Activated T-cell treated with anti-CD3 and anti-CD28 coated beads for 48 hours (primary cell): ENCODE measurements at places on chromosomes 2 and 18.

DNA sequence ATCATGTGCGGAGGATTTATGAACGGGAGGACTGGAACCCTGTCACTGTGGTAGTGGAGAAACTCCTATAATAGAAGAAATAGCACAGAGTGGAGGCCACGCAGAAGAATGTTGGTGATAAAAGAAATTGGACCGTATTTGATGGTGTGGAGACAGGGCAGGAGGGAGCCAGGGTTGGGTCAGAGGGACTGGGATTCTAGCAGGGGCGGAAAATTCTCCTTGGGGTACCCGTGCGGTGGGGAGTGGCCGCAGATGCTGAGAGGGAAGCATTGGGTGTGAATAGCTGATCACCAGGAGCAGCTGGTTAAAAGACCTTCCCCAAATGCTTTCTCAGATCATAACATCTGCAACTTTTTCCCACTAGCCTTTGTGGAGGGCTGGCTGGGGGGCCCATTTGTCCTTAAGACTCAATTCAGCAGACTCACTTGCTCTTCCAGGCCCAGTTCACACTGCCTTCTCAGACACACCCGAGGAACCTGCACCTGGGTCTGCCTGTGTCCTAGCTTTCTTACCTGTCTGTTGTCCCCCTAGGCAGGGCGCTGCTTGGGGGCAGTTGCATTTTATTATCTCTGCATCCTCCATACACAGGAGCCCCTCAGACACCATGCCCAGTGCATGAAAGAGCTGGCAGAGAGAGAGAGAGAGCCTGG, 7.1 kb downstream of the SH3BP4 start:
- DNase-seq: no peak

GRCh38 chr2:171995586-171995985, 4.2 kb upstream of the METAP1D start:
- DNase-seq: no peak

DNA sequence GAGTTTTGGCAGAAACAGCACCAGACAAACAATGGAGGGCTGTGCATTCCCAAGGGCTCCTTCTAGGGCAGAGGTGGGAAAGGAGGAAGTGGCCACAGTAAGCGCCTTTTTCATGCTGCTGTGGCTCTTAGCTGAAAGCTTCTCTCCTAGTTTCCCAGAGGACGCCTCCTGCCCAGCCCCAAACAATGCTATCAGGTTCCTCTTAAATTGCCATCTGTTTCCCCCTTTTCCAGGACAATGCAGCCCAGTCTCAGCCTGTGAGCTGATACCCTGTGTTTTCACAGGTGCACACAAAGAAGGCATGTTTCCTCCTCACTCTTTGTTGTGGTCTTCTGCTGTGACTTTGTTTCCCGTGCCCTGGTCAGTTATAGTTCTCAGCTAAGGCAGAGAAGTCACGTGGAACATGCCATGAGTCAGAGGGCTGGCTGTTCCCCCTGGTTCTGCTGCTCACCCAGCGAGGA, 5.4 kb upstream of the FAM124B start:
- DNase-seq: no peak

DNA sequence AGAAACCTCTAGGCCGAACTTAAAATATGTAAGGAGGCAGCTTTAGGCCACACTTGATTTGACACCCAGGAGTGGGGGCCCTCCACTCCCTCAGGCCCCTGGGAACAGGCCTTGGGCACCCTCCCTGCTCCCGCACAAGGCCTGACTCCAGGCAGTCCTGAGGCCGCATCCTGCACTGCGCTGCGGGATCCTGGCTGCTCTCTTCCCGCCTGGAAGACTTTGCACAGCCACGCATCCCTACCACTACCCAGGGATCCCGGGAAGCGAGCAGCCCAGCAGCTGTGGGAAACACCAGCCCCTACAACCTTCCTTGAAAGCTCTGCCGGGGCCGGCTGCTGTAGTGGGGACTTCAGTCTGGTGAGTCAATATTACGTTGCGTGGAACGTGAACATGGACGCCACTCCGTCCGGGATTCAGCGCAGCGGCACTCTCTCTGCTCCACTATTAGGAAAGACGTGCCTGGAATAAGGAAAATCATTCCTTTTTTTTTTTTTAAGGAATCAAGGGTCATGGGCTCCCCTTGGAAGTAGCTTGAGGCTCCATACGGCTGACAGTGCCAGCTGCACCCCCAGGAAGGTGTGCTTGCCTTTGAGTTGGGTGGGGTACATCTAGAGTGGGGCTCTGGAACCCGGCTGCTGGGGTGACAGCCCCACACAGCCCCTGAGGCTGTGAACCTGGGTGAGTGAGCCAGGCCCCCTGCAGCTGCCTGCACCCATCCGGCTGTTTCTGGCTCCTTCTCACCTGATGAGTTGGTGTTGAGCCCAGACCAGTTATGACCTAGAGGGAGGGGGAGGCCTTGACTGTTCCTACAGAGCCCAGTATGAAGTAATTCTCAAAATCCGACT, 119.2 kb upstream of the TMEM18 start:
- DNase-seq: no peak

- DNase-seq: no peak
These were observed 122.6 kb upstream of the CTDP1 start for GRCh38 chr18:79556829-79557585.

DNA sequence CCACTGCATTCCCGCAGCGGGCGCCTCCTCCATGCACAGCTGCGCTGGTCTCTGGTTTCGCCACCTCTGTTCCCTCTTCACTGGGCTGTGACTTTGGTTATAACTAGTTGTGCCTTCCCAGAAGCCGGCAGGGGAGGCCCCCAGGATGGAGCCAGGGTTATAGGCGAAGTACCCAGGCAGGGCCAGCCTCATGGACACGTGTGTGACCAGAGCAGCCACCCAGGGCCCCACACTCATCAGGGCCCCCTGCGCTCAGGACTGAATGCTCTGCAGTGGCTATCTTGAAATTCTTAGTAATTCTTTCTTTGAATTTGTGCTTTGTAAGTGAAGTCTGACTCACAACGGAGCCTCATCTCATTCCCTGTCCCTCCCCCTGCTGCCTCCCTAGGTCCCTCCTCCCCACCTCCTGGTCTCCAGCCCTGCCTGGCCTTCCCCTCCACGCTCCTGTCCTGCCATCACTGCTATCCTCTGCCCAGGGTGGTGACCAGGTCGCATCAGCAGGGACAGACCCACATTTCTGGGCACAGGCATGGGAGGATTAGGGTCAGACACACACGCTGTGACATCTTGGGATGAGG, 38.1 kb upstream of the LBH start:
- DNase-seq: no peak
